ENCODE measurements at places on chromosomes 4 and X.

DNA sequence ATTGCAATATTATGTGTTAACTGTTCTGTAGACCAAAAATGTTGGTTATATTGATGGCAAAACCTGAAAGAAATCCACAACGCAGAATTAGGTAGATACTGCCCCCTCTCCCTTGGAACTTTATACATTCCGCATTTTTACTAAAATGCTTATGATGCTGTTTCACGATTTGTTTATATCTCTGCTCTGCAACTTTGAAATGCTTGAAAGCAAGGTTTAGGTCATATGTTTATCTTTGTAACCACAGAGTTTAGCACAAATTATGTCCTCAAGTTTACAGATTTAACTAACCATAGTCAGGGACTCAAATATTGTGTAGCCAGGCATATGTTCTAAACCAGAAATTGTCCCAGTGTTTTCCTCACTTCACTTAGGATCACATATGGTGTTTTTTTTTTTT, 66.1 kb upstream of the H2AZ1 start:
- no peak for DNase-seq

- DNase-seq = no peak
Observed at GRCh38 chrX:30680618-30681017, 27.4 kb downstream of the GK start.

GRCh38 chrX:150868625-150869024, 29.8 kb downstream of the CD99L2 start:
- no peak for DNase-seq

GRCh38 chrX:54171527-54172250, 11.4 kb downstream of the FAM120C start:
- no peak for DNase-seq

DNA sequence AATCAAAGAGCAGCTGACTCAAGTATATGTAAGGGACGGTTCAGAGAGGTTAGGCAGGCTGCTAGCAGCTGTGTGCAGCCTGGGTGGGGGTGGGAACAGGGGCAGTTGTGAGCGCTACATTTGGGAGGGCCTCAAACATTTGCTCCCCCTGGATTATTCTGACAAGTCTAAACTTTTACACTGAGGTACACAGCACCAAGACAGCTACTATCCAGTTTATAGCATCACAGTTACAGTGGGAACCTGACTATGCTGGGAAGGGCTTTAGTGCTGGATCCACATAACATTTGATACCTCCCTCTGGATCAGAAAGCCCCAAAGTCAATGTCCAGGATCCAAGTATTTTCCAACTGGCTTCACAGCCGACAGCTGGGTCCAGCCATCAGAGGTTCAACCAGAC, 55.8 kb upstream of the GIMD1 start:
- DNase-seq = no peak

GRCh38 chrX:103999234-103999633, 14.3 kb downstream of the H2BW1 start:
- DNase-seq = no peak
